Keratinocyte (primary cell): ENCODE measurements at places on chromosomes 5 and 9. TPM values are rescaled to one million over a fixed set of nuclear protein-coding genes. Genes with fewer than 3 reads are reported as not detected.

GRCh38 chr5:175281714-175282113 is 162.3 kb downstream of the DRD1 start:
- no peak overlapping the region for H3K4me3 ChIP-seq
- H3K4me1 ChIP-seq: peaks cover 19% of the 10 kb centered on the region
- no peaks in the 10 kb centered on the region for H3K36me3 ChIP-seq
- no peak overlapping the region for H3K27ac ChIP-seq

GRCh38 chr5:140005145-140005591 is 37.9 kb downstream of the NRG2 start:
- H3K27ac ChIP-seq: no peak overlapping the region
- no peaks in the 10 kb centered on the region for H3K4me1 ChIP-seq

DNA sequence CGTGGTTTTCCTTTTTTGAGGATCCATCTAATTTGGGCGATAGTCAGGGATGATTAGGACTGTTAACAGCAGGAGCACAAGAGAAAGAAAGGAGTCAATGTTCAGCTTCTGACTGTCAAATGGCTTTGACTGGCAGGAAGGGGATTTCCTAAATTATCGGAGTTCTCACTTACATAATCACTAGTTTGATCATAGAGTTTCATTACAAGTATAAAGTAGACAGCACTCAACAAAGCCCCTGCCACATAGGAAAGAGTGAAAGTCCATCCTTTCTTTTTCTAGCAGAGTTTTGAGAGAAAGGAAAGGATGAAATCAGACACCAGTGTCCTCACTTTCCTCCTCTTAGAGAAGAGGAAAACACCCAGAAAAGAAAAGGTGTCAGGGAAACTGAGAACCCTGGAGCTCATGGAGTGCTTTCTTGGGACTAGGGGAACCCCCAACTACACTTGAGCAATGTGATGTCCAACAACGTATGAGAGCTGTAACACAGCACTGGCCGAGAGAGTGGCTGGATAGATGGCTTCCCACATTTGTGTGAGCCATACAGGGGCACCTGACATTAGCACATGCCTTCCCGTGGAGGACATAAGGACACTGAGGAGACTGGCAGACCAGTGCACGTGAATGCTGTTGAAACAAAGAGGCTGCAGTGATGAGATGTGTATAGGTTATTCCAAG is 26.0 kb upstream of the LPAR1 start:
- no peak for DNase-seq
- no peaks in the 10 kb centered on the region for H3K4me1 ChIP-seq
- H3K27me3 ChIP-seq: peaks cover 20% of the 10 kb centered on the region
- H3K4me3 ChIP-seq: no peak overlapping the region

- no peak overlapping the region for H3K27ac ChIP-seq
- DNase-seq: no peak
- H3K4me1 ChIP-seq: peaks cover 3% of the 10 kb centered on the region
- H3K4me3 ChIP-seq: no peak overlapping the region
- H3K27me3 ChIP-seq: no peaks in the 10 kb centered on the region
- no peaks in the 10 kb centered on the region for H3K36me3 ChIP-seq
These were observed 44.4 kb downstream of the PCA3 start for GRCh38 chr9:76808636-76809035.

GRCh38 chr5:143248822-143249579 is 154.5 kb downstream of the NR3C1 start:
- no peaks in the 10 kb centered on the region for H3K27me3 ChIP-seq
- H3K4me1 ChIP-seq: peaks cover 47% of the 10 kb centered on the region

DNA sequence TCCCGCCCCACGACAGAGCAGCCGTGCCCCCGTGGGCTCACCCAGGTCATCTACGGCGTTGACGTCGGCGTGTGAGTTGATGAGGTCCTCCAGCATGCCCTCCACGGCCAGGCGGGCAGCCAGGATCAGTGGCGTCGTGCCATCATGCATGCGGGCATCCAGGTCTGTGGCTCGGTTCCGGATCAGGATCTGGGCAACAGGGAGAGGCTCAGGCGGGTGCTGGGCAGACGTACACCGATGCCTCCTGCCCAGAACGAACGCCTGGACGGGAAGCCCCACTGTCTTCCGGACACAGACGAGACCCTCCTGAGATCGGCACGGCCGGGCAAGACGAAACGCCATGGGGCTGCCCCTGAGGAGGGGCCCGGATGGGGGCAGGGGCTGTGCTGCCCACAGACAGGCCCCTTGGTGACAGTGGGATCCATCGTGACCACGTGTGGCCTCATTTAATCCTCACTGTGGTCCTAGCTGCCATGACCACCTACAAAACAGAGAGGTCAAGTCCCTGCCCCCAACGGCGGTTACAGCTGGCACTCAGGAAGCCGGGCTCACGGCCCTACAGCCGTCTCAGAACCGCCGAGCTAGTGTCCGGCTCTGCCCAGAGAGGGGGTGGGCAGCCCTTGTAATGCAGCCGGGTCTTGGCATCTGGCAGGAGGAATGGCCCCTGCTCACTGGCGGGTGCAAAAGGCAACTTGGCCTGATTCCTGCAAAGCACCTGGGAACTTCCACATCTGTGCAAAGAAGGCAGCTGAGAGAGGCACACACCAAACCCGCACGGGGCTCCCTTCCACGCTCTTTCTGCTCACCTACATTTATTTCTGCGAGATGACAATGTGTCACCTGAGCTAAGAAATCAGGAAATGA is 16.5 kb upstream of the SEC16A start:
- peaks cover 27% of the 10 kb centered on the region for H3K36me3 ChIP-seq
- H3K27me3 ChIP-seq: no peaks in the 10 kb centered on the region
- no peak overlapping the region for H3K4me3 ChIP-seq
- H3K4me1 ChIP-seq: no peaks in the 10 kb centered on the region

DNA sequence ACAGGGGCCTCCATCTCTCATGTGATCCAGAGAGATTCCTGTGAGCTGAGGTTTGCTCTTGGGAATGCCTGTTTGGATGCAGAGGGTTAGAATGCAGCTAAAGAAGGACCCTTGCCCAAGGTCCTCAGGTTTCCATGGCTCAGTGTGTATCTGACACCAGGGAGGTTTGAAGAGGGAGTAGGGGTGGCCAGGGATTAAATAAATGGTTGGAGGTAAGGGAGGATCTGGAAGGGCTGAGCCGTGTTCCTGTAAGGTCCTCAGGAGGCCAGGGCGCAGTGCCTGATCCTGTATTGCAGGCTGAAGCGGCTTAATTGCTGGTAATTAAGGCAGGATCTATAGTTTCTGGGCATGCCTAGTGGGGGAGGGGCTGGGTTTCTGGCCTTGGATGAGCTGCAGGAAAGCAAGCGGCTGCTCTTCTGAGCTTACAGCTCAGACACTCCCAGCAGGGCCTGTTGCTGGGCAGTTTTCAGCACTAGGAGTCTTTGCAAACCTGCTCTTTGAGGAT is 41.5 kb upstream of the MAP1B start:
- no peak overlapping the region for H3K4me3 ChIP-seq

Gene UBAC1
- polyA plus RNA-seq: 37.8 to 55.9 TPM (median 50.7 TPM) in 3 replicates

Gene TAS2R1
- polyA plus RNA-seq: not detected in 3 replicates

Gene SMIM33
- polyA plus RNA-seq: not detected in 3 replicates
